ENCODE measurements at places on chromosomes 1 and 21. TPM values are rescaled to one million over a fixed set of nuclear protein-coding genes. Genes with fewer than 3 reads are reported as not detected.

GRCh38 chr1:91026320-91026719 lies 4.5 kb upstream of the ZNF644 start:
- no peak for DNase-seq

DNA sequence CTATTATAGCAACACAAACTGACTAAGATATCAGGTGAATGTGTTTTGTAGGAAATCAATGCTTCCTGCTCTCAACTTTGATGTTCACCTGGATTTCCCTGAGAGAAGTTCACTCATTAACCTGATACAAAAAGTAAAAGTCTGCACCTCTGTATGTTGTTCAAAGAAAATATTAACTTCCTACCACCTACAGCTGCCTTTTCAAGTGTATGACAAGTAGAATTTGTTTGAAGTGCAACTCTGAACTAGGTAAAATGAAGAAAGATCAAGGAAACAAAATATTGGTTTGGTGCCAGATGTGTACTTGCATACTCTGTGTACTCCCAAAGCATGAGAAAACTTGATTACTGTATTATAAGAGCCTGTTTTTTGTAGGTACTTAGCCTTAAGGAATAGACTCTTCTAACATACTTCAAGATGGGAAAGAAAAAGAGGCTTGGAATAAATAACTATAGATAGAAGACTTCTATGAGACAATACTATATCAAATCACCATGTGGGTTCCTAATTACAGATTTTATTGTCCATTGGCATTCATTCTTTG lies 193.4 kb downstream of the APP start:
- DNase-seq, result no peak

GRCh38 chr1:41878911-41879310 lies 39.8 kb downstream of the HIVEP3 start:
- no peak for DNase-seq

DNA sequence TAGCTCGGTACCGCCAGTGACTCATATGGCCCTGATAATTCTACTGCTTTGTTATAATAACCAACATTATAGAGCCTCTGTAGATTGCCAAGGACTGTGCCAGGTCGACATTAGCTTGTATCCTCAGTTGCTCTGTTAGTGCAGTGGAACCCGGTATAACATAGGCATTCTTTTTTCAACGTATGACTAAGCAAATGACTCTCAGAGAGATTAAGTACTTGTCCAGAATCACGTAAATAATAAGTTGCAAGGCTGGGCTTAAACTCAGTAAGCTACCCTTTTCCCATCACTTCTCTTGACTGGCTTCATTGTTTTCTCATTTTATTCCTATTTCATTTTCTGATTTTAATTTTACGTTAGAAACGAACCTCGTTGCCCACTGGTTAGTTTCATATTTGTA lies 85.1 kb downstream of the UBE4B start:
- no peak for DNase-seq

GRCh38 chr1:102595106-102595505 lies 513.2 kb downstream of the COL11A1 start:
- no peak for DNase-seq

Gene FAM163A
- not detected for polyA plus RNA-seq

Gene HMCN1
- polyA plus RNA-seq, result 0.03 TPM

Measured in A549 (cell line).